ENCODE measurements at places on chromosomes 7 and 10. TPM values are rescaled to one million over a fixed set of nuclear protein-coding genes. Genes with fewer than 3 reads are reported as not detected.

DNA sequence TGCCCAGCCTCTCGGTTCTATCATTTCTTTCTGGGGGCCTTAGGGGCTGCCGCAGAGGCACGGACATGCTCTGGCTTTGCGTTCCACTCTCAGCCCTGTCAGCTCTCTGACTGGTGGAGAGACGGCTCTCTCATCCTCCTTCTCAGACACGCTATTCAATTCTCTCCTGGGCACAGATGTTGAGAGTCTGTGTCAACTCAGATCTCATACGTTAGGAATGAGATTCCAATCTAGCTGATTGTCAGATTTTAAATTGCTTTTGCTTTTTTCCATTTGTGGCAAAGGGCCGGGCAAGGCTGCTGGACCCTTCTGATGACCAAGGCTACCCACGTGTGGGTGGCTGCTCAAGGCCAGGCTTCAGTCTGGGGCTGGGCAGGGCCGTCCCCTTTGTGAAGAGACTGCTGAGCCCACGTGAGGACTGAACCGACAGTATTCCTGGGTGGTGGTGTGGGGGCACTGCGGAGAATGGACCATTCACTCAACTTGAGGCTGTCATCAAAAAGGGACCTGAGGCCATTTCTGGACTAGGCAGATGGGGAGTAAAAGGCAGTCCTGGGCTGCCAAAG is 71.5 kb downstream of the CLEC2L start:
- no peak for DNase-seq

DNA sequence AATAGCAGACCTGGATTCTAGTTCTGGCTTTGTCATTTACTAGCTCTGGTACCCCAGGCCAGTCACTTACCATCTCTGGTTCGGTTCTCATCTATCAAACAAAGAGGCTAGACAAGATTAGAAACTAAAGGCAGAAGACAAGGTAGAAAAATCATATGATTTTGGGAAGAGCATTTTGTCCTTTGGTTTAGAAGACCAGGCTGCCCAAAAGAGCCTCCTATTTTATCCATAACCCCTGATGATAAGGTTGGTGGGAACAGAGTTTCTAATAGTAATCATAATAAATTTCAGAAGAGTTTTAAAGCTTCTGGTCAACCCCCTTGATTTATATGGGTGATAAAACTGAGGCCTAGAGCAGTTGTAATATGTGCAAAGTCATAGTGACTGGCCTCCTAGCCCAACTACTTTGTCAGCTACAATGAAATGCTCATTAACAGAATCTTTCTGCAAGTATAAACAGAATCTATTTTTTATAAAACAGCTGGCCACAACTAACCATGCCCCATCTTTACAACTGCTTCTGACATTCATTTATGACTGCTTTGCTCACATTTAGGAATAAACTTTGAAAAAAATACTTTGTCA is 23.4 kb downstream of the COX15 start:
- DNase-seq = peak; percentile 18

Gene ASB10
- polyA plus RNA-seq = not detected

DNA sequence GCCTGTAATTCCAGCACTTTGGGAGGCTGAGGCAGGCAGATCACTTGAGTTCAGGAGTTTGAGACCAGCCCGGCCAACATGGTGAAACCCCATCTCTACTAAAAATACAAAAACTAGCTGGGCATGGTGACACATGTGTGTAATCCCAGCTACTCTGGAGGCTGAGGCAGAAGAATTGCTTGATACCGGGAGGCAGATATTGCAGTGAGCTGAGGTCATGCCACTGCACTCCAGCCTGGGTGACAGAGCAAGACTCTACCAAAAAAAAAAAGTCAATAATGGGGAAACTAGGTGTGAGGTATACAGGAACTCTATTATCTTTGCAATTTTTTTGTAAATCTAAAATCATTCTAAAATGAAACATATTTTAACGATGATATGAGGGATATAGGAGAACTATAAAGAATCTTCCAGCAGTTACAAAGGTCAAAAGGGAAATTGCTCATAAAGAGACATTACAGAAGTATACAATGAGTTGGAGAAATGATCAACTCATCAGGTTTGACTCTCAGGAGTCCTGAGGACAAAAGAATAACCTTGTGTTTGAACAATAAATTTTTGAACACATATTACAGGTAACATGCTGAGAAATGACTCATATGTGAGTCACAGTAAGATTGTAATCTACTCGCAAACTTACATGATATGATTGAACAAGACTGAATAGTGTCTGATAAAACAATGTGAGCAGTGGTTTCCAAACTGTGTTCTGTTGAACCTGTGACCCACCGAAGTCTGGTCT is 272.6 kb downstream of the FGFR2 start:
- DNase-seq = no peak

- no peak for DNase-seq
These were observed 106.4 kb downstream of the BMPER start for GRCh38 chr7:34011696-34012095.

Gene CYP26C1
- 0.07 TPM for polyA plus RNA-seq

DNA sequence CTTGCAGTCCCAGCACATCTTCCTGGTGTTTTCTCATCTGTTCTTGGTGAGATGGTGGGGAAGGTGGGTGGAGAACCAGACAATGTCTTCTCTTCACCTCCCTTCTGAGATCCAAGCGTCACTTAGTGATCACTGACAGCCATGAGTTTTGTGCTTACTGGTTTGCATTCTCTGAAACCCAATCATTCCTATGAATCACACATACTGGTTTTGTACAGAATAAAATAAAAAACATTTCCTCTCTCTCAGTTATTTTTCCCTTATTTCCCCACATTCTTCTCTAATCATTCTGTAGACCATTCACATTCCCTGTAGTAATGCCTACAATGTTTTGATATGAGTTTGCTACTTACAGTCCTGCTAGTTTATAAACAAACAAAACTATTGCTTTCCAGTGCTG is 143.8 kb upstream of the SLC13A1 start:
- DNase-seq = no peak

Gene HILPDA
- 17.8 TPM for polyA plus RNA-seq

DNA sequence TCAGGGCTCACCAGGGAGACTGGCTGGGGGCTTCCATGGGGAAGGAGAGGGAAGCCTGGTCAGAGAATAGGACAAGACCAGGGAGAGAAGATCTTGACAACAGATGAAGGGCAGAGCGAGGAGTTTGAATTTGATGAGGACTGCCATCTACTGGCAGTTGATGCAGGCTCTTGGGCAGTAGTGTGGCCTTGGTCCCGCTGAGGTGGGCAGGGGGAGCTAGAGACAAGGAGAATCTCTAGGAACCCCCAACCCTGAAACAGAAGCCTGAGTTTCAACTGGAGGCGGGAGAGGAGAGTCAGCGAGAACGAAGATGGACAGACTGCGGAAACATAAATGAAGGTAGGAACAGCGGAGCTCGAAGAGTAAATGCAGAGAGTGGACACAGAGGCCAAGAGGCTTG is 81.0 kb downstream of the PPP1R3C start:
- DNase-seq = peak; percentile 63

- DNase-seq = no peak
These were observed 104.9 kb downstream of the KMT2E start for GRCh38 chr7:105118612-105119600.

Gene LEP
- polyA plus RNA-seq = 0.19 TPM

- DNase-seq = no peak
These were observed 157.8 kb downstream of the ANLN start for GRCh38 chr7:36547416-36547815.

Gene ACBD5
- 39.6 TPM for polyA plus RNA-seq

DNA sequence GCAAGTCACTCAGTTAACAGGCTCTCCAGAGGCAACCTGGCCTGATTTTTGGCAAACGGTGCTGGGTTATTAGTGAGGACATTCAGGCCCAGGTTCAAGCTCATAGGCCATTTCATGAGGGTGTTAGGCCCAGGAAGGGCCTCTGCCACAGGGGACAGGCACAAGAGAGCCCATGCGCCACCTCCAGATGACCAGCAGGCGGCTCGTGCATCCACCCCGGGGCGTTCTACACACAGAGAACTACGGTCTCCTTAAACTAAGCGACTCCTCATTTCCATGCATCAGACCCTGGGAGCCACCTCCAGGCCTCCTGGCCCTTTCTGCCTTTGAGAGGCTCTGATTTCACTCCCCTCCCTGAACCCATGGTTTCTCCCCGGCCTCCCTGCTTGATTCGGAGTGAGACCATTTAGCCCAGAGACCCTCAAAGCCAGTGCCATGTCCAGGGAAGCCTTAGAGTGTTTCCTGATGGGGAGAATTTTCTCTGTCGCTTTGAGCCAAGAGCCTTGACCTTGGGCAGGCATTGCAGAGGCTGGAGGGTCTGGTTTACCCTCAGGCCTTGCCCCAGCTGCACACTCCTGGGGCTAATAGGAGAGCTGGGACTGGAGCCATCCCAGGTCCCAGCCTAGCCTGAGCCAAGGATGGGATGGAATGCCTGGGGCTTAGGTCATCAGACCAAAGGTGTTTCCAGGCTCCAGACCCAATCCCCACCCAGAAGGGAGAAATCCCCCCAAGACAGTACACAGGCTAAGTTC is 188.0 kb downstream of the GRID1 start:
- DNase-seq = no peak

Gene FANK1
- polyA plus RNA-seq = 7.8 TPM

Data from right renal cortex interstitium (tissue), 3 donors.